ENCODE measurements at places on chromosomes 3 and 15.

DNA sequence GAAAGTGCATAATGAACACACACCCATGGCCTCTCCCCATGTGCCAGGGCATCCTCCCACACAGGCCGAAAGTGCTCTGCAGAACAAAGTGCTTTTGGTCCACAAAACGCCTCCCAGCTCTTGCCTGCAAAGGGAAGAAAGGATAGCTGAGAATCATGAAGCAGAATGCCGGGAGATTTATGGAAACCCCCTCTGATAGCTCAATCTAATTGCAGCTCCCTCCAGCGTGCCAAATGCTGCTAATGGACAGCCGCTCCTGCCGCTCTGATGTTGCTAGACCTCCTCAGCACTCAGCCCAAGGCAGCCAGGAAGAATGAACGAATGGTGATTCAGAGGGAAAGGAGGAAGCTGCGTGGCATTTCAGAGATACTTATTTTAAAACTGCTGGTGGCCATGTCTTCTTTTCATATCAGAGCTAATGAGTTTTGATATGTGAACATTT is 145.3 kb downstream of the TJP1 start:
- DNase-seq, result no peak

DNA sequence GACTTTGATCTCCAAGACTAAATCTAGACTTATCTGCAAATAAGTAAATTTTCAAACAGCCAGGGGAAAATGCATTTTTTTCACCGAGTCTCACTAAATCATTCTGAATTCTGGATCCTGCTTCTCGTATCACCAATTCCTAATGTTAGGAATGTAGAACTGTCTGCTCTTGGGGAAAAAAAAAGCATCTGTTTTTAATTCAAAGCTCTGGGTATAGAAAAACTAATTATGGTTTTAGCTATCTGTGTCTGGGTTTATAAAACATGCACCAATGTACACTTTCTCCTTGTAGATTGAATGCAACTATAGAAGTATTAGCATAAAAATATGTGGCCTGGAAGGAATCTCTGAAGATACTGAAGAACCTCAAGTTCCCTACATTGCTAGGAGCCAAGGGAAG is 4.8 kb upstream of the CDAN1 start:
- no peak for DNase-seq

DNA sequence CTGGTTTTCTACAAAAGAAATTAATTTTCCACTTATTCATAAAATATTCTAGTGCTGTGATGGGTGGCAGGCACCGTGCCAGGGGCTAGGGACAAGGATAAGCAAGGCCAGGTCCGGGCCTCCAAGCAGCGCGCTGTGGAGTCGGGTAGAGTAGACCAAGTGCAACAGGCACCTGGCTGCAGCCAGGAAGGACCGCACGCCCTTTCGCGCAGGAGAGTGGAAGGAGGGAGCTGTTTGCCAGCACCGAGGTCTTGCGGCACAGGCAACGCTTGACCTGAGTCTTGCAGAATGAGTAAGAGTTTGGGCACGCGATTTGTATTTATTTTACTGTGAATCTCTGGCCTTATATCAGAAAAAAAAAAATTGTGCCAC is at the start of gene CASR:
CASR (plus strand) TSS at position 148 of the 372 bp plus-strand sequence. CDS start 70,522 bp downstream, outside the sequence.
- DNase-seq, result no peak

DNA sequence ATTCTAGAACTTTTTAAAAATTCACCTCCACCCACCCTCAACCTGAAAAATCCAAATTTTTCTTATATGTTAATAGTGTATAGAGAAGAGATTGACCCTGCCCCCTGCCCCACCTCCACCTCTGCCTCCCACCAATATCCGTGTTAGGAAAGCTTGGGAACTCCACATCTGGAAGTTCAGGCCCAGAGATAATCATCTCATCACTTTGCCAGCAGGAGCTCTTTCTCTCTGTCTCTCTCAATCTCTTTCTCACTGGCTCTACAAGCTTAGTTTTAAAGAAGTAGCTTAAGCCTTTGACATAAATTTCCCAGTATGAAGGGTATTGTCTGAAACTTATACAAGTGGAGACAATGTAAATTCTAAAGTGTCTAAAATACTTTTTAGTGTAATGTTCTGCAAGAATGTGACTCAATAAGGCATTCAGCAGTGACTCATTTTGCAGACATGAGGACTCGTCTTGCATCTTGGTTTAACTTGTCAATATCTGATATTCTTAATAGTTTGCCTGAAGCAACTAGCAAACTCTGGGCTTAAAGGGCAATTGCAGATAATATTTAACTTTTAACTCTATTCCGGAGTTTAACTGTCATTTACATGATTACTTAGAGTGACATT is 299.8 kb upstream of the EPHA3 start:
- DNase-seq, result no peak

DNA sequence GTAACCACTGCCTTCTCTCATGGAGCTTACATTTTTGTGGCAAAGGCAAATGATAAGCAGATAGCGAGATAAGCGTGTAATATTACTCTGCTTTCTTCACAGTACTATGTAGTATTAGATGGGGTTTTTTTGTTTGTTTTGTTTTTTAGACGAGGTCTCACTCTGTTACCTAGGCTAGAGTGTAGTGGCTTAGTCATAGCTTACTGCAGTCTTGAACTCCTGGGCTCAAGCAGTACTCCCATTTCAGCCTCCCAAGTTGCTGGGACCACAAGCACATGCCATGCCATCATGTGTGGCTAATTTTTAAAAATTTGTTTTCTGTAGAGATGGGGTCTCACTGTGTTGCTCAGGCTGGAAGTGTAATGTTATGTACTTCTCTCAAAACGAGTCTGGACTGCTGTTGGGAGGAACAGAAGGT is 22.9 kb downstream of the MBNL1 start:
- DNase-seq, result no peak

GRCh38 chr3:9501226-9501625 is 52.4 kb downstream of the LHFPL4 start:
- DNase-seq, result no peak

- no peak for DNase-seq
Observed at GRCh38 chr3:123459862-123460261, 11.0 kb upstream of the ADCY5 start.

- DNase-seq, result no peak
Observed at GRCh38 chr3:8576841-8577571, 67.6 kb downstream of the SSUH2 start.

DNA sequence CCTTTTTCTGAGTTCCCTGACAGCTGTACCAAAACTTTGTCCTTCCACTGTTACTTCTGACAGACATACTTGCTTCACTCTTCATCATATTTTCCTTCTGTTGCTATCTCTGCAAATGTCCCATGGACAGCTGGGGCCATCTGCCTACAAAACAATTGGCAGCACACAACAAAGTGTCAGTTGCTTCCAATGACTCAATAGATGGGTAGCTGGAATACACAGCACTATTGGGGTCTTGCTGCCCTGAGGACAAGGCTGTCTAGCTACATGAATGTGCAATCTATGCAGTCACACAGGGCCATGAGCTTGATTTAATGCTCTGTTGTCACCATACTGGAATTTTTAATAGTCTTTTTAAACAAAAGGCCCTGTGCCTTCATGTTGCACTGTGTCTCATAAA is 192.8 kb downstream of the DTWD1 start:
- DNase-seq, result no peak

GRCh38 chr3:149596134-149596770 is 61.6 kb downstream of the WWTR1 start:
- DNase-seq, result no peak

GRCh38 chr3:118529554-118529953 is 505.1 kb downstream of the IGSF11 start:
- DNase-seq, result no peak

DNA sequence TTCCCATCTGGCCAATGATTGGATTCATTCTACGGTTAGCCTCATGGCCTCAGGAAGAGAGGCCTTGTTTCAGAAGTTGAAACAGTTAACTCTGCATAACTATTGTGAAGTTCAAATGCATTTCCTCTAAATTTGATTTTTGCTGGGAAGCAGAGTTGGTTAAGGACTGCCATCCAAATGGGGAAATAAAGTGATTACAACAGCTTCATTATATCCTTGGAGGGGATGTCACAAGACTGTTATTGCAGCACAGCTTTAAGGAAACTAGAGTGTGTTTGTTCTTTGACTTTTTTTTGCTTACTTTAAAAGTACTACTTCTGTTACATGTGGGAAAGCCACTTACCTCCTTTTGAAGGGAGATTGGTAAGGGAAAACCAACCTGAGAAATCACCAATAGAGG is 164.8 kb downstream of the AKAP13 start:
- DNase-seq, result no peak

DNA sequence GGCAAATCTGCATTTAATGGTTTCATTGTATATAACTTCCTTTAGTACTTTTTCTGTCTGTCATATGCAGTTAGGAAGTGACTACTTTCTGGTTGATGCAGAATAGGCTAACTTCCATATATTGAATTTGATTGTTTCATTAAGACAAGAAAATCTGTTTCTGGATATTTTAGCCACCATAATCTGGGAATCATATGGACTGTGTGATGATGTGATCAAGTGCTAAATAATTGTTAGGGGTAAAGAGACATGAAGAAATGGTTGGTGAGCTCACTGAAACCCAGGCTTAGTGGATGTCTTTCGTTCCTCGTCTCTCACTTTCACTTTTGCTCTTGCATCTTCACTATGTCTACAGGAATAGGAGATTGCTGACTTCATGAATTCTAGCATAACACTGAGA is 3.5 kb upstream of the MNS1 start:
- no peak for DNase-seq

DNA sequence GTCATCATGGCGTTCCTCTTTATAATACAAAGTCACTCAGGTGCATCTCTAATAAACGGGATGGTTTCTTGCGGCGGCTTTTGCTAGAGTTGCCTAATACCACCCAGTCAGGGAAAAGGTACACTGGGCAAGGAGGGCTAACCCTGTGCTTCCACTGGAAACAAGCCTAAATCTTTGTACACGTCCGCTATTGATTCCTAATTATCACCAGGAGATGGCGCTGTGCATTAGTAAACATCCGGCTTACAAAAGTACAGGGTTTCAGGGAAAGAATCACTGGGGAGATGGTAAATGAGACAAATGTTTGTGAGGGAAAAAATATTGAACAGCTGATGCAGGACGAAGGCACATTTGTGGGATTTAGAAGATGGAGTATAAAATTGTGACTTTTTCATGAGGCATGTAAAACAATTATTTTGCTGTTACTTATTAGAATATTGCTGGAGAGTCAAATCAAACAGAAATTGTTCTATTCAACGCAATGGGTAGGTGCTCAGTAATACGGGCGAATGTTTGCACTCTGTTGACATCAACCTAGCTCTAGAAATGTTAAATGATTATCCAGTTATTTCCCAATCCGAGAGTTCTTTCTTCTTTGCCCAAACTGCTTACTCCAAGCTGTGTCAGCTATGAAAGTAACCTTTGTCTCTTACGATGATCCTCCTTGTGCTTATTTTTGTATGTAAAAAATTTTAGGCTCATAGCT is 50.6 kb downstream of the GMNC start:
- no peak for DNase-seq

GRCh38 chr3:151900884-151901643 is 27.6 kb downstream of the SUCNR1 start:
- no peak for DNase-seq

GRCh38 chr3:107976202-107976800 is 114.5 kb downstream of the CD47 start:
- DNase-seq, result no peak

GRCh38 chr3:43959498-43960447 is 269.0 kb downstream of the ABHD5 start:
- DNase-seq, result no peak

- no peak for DNase-seq
Observed at GRCh38 chr15:36784098-36784670, 204.8 kb downstream of the CDIN1 start.

DNA sequence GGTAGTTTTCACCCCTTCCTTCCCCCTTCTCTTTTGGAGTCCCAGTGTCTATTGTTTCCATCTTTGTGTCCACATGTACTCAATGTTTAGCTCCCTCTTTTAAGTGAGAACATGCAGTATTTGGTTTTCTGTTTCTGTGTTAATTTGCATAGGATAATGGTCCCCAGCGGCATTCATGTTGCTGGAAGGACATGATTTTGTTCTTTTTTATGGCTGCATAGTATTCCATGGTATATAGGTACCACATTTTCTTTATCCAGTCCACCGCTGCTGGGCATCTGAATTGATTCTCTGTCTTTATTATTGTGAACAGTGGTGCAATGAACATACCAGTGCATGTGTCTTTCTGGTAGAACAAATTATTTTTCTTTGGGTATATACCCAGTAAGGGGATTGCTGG is 7.7 kb upstream of the HDGFL3 start:
- DNase-seq, result no peak

- DNase-seq, result no peak
Observed at GRCh38 chr15:82650046-82650670, 3.0 kb upstream of the CPEB1 start.

DNA sequence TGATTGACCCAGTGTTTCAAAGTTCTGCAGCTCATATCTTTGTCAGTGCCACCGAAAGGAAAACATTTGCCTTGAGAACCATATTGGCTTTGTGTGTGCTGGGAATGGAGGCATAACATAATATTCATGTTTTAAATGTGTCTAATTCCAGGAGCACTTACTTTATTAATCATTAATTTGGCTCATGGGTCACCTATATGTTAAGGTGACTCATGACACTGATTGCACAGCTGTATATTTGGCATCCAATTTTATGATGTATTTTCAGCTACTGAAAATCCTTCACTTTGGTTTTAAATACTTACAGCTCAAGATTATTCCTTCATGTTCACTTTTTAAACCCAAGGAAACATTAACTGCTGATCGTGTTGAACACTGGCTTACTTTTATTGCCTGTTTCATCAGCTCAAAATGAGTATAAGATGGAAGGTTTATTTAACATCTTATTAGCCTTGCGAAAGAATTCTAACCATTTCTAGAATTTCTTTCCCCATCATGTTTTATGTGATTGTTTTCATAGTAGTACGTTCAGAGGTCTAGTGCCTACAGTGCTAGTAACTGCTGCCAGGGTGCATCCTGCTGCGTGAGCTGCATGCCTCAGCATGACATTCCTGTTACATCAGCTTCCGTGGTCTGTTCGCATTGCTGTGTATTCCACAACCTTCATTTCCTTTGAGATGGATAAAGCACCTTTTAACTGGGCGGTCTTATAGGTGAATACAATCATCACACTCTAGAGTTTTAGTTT is 63.7 kb downstream of the LRCH3 start:
- no peak for DNase-seq

GRCh38 chr3:109268181-109268580 is 48.1 kb downstream of the DPPA2 start:
- DNase-seq, result no peak

GRCh38 chr3:51982352-51982837 is 940 bp upstream of the ACY1 start:
- DNase-seq, result no peak

- no peak for DNase-seq
Observed at GRCh38 chr15:71191296-71191695, 76.0 kb downstream of the THSD4 start.

GRCh38 chr15:40650479-40650878 is 44.5 kb upstream of the RAD51 start:
- no peak for DNase-seq

GRCh38 chr3:82791241-82791640 is 1029.8 kb upstream of the GBE1 start:
- no peak for DNase-seq

DNA sequence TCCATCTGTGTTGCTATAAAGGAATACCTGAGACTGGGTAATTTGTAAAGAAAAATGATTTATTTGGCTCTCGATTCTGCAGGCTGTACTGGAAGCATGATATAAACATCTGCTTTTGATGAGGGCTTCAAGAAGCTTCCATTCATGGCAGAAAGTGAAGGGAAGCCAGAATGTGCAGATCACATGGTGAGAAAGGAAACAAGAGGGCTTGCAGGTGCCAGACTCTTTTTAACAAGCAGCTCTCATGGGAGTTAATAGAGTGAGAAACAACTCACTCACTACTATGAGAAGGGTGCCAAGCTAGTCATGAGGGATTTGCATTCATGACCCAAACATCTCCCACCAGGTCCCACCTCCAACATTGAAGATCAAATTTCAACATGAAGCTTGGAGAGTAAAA is 247.2 kb downstream of the ZIC4 start:
- no peak for DNase-seq

Data from NK-92 treated with Interleukin-12 subunit alpha and Interleukin-12 subunit beta, amount 100 ng/mL, for 24 hours (cell line).